AML-193 (cell line): ENCODE measurements at places on chromosomes 11 and 22.

GRCh38 chr11:130908770-130909625 lies 7.3 kb downstream of the SNX19 start:
- no peak for DNase-seq

- DNase-seq, result no peak
These were observed 106.1 kb downstream of the ZBTB16 start for GRCh38 chr11:114165326-114166230.

- no peak for DNase-seq
These were observed 18.4 kb upstream of the RAPSN start for GRCh38 chr11:47467357-47467756.

- DNase-seq, result no peak
These were observed 593.5 kb downstream of the TBC1D22A start for GRCh38 chr22:47355776-47356510.

GRCh38 chr11:80084608-80085007 lies 643.8 kb upstream of the TENM4 start:
- DNase-seq, result no peak

DNA sequence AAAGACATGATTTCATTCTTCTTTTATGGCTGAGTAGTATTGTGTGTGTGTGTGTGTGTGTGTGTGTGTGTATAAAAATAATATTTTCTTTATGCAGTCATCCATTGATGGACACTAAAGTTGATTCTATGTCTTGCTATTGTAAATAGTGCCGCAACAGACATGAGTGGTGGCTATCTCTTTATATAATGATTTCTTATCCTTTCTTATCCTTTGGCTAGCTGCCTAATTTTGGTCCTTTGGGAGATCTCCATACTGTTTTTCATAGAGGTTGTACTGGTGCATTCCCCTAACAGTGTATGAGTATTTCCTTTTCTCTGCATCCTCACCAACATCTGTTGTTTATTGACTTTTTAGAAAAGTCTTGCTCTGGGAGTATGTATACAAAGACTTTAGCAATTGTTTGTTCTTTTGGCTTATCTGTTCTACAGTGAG lies 107.0 kb downstream of the STIM1 start:
- no peak for DNase-seq

- peak; percentile 69 for DNase-seq
These were observed at the start of gene CEP126 for GRCh38 chr11:101914738-101915426. TSS of gene CEP126 (plus strand) at chr11:101915010. CDS start at chr11:101915285, 275 bp downstream.

- DNase-seq, result no peak
These were observed 93.8 kb upstream of the SESN3 start for GRCh38 chr11:95324826-95325225.

DNA sequence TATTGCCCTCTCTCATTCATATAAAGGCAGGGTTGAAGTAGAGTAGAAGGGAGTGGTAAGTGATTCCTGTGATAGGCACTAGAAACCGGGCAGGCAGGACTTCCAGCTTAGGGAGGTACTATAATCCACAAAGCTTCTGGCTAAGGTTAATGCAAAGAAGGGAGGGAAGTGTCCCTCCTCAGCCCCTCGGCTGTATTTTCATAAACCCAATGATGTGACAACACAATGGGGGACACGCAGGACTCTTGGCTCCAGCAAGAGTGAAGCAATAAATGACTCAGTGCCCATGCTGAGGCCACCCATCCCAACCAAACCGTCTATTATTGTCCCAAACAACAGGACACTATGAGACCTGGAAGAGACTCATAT lies 90.7 kb downstream of the ETS1 start:
- no peak for DNase-seq

DNA sequence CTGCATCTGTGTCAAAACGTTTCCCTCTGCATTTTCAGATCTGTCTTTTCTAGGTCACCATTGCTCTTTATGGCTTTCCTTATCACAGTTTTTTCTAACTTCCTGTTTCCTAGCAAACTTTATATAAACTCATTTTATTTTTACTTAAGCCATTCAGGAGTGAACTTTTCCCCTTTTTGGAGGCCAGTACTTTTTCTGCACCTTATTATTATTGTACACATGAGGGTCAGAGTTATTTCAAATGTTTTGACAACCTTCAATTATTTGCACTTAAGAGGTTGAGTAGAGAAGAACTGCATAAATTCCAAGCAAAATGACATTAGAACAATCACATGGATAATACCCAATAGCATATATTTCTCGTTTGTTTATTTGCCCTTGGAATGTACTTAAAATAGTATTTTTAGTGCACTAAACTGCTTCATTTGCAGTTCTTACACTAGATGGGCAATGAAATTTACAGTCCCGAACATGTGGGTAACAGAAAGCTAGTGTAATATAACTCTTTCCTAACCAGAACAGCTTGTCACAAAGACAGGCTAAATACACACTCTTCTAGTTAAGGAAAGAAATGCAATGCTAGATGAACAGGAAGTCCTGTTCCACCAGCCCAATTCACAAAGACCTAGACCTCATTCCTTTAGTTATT lies 79.5 kb downstream of the UBASH3B start:
- no peak for DNase-seq

- no peak for DNase-seq
These were observed 15.4 kb upstream of the SOX10 start for GRCh38 chr22:37999640-38000272.

- no peak for DNase-seq
These were observed 624 bp downstream of the TMEM41B start for GRCh38 chr11:9313648-9314290.

GRCh38 chr11:74487875-74488274 lies 5.6 kb downstream of the LIPT2 start:
- no peak for DNase-seq

DNA sequence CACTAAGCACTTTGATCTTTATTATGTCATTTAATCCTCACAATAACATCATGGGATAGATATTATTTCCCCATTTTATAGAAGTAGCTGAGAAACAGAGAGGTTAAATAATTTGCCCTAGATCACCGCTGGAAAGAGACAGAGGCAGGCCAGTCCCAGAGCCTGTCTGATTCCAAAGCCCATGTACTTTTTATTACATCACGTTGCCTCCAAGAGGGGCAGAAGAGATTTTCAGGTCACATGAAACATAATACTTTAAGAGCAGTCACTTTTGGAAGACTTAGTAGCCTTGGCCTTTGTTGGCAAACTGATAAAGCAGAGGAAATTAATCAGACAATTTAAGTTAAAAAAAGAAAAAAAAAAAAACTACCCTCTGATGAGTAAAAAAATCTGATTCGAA lies 200.2 kb upstream of the ARHGAP20 start:
- DNase-seq, result no peak

DNA sequence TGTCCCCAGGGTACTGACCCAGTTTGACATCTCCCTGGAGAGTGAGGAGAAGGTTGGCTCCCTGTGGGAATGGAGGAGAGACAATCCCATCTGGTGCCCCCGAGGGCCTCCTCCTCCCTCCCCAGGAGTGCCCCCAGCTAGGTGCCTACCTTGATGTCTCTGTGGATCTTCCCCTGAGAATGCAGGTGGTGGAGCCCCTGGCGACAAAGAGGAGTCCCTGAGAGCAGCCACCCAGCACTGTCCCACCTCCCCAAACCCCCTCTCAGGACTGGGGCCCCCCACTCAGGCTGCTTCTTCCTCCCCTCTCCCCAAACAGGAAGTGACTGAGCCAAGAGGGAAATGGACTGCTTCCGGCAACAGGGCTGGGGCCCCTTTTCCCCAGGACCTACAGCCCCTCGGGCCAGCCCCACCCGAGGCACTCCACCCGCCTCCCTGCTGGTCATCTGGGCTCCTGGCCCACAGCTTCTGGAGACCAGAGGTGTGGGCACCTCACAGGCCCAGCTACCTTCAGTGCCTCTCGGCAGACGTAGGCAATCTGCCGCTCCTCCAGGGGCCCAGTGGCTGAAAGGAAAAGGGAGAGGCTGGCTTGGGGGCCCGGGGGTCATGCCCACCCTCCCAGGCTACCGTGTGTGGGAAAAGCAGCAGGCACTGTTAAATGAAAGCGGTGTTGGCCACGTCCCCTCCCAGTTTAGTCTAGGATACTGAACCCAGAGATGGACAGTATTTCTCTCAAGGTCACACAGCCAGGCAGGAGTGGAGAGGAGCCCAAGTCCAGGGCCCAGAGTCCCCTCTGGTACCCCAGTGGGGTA lies 1.2 kb downstream of the MAP4K2 start:
- no peak for DNase-seq

- DNase-seq, result no peak
These were observed 58.6 kb downstream of the OTOG start for GRCh38 chr11:17605651-17606122.

GRCh38 chr22:42872821-42873220 lies 15.7 kb upstream of the ARFGAP3 start:
- DNase-seq, result no peak

DNA sequence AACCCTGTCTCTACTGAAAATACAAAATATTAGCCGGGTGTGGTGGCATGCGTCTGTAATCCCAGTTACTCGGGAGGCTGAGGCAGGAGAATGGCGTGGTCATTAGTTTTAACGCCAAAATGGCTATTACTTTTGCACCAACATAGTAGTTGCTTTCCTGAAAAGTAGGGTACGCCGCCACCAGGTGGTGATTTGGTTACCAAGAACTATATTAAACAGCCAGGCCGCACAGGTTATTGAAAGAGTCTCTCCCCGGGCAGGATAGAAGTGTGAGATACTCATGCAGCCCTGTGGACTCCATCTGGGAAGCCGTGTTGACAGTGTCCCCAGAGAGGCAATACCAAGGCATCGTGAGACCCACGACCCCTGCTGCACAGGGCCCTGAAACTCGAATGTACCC lies 24.6 kb upstream of the LRRC32 start:
- no peak for DNase-seq

- no peak for DNase-seq
These were observed 45.0 kb downstream of the EIF3F start for GRCh38 chr11:8032122-8032521.

DNA sequence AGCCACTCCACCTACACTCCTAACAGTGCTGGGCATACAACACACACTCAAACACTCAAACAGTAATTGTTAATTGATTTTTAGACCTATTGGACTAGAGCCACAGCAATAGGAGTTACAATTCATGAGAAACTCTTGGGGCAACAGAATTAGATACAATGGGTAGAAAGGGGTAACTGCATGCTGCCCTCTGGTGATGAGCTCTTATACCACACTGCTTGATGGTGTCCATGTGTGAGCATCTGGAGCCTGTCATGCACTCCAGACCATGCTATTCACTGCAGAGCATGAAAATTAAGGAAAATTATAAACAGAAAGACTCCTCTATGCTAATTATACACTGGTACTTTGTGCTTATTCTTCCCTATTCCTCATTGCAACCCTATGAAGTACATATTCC lies 975.5 kb upstream of the CCDC90B start:
- DNase-seq, result peak; percentile 10

DNA sequence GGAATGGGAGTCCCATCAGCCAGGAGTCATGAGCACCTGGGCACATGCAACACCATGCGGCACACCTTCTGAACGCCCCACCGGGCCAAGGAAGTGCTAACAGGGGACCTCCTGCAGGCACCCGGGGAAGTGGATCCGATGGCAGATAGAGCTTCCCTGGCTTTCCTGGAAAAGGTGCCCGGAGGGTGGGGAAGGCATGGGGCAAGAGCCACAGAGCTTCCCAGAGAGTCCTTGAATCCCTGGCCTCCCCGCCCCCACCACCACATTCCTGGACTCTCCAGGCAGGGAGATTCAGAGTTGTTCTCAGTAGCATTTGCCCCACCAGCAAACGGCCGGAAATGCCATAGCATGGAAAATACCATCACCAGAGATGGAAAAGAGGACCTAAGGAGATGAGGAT lies 8.3 kb downstream of the TRIM29 start:
- DNase-seq, result no peak

DNA sequence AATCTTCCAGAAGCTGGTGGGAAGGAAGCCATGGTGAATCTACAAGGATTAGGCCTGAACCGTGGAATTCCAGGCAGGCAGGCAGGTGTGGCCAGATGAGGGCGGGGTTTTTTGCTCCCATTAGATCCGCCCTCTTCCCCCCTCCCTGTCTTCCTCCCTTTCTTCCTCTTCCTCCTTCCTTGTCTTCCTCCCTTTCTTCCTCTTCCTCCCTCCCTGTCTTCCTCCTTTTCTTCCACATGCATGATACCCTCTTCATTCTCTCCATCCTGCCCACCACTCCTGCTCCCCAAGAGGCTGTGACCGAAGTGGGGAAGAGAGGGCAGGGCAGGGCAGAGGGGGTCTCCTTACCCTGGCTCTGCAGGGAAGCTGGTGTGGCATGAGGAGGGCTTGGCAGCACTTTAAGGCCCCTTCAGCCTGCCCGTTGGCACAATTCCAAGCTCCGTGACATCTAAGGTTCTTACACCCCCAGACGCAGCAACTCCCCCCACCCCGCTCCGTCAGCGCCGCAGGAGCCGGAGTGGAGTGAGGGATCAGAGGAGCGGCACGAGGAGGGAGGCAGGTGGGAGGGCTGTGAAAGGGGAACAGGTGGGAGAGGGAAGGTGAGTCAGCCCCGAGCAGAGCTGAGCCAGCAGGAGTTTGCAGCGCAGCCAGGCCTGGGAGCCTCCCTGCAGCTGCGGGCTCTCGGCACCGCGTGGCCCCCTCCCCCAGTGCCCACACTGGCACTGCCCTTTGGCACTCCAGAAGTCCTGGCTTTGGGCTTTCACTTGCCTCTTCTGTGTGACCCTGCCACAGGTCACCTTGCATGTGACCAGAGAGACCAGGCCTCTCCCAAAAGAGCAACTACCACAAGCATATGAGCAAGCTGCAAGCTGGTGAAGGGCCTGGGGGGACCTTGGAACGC lies 32.1 kb downstream of the KCNJ4 start:
- no peak for DNase-seq

DNA sequence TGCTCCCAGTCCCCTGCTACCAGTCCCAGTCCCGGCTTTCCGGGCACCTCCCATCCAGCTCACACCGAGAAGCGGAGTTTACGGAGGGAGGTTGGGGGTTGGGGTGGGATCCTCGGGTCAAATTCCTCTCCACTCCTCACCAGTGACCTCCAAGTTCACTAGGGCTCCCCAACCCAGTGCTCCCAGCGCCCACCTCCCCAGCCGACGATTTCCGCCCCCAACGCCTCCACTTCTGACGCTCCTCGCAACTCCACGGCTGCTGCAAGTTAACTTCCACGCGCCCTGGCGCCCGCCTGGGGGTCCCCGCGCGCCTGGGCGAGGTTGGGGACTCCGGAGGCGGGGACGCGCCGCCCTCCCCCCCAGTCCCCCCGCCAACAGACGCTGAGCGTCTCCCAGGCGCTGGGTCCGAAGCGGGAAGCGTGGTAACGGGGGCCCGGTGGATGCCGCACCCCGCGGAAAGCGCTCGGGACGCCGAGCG lies 526 bp downstream of the TPST2 start:
- no peak for DNase-seq

GRCh38 chr11:70663815-70664214 lies 265.5 kb downstream of the CTTN start:
- no peak for DNase-seq

- DNase-seq, result no peak
These were observed 40.9 kb upstream of the AMPD3 start for GRCh38 chr11:10414181-10414580.
